ENCODE measurements at places on chromosomes 6 and 20.

- DNase-seq: no peak
Observed at GRCh38 chr20:50306478-50307423, 116.1 kb downstream of the CEBPB start.

- no peak for DNase-seq
Observed at GRCh38 chr6:67009818-67010217, 1302.8 kb upstream of the EYS start.

- peak; percentile 42 for DNase-seq
Observed at GRCh38 chr20:62921119-62921687, 5.1 kb downstream of the DIDO1 start.

DNA sequence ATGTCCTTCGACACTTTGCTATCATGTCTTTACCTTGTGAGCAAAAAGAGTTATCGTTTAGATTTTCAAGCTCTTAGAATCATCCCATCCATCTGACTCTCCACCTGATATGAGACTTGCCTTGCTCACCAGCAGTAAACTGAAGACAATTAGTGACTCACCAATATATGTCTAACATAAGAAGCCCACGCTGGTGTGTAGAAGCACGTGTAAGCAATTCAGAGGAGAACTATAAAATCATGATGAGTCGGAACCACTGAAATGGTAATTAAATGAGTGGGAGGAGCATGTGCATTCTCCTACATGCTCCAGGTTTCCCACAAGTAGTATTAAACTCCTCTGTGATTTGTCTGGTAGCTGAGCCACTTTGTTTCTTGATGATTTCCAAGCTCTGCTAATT is 181.6 kb upstream of the RNF217 start:
- DNase-seq: no peak

- DNase-seq: no peak
Observed at GRCh38 chr20:10190456-10190855, 28.2 kb upstream of the SNAP25 start.

GRCh38 chr20:42441864-42442331 is 747.8 kb downstream of the PTPRT start:
- no peak for DNase-seq

GRCh38 chr6:135002974-135003703 is 51.5 kb downstream of the HBS1L start:
- DNase-seq: no peak

DNA sequence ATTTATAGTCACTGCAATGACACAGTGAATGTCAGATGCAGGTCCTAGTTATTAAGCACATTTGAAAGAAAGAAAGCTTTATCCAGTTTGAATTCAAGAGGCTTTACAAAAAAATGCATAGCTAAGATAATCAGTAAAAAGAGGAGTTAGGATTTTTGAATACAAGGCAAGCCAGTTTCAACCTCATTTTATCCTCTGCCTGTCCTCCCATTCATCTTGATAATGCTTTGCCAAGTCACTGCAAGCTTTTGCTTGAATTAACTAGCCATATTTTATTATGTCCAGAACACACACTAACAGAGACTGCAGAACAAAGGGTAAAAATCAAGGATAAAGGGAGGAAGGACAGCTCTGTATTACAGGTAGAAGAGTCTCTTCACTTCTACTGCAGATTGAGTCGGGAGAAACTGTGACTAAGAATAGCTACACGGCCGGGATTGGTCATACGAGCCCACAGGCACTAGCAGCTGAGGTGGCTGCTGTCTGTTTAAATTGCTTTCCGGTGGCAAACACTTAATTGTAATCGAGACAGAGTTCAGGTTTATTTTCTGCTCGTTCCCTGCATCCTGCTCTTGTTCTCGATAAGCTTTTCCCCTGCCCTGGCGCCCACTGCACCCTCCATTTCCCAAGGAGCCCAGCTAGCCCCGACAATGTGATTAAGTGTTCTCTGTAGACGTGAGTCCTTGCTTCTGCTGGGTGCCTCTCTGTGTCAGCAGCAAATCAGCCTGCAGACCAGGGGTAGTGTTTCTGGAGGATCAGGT is 30.5 kb upstream of the AKAP12 start:
- no peak for DNase-seq

- no peak for DNase-seq
Observed at GRCh38 chr6:87873556-87873955, 171.5 kb upstream of the AKIRIN2 start.

GRCh38 chr6:73879501-73880293 is 183.7 kb downstream of the CD109 start:
- no peak for DNase-seq

- DNase-seq: peak; percentile 85
Observed at GRCh38 chr6:155154158-155154830, 109.5 kb upstream of the CLDN20 start.

DNA sequence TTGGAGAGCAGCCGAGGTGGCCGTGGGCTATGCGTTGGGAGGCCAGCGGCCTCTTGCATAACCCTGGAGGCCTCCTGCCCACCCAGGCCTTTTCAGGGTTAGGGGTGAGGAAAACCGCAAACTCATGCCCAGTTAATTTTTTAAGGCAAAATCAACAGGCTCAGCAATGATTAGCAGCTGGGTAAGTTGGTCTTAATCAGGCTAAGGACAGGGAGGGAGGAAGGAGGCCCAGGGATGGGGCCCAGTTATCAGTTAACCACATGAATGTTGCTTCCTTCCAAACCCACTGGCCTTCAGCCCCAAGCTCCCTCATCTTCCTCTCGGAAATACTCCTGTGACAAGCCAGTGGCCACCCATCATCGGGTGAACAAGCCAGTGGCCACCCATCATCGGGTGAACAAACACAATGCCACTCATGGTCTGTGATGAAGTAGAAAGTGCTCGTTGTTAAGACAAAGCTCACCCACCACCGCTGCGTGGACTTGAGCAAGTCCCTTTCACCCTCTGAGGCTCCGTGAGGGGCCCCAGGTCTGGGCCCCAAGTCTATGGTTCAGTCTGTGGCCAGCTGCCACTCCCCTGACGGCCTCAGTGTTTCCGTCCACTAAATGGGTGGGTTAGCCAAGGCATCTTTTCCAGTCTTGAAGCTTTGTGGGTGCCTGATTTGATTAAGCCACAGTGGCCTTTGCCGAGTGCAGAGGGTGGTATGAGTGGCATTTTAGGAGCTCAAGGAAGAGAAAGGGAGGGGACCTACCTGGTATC is 39.4 kb downstream of the HNF4A start:
- no peak for DNase-seq

DNA sequence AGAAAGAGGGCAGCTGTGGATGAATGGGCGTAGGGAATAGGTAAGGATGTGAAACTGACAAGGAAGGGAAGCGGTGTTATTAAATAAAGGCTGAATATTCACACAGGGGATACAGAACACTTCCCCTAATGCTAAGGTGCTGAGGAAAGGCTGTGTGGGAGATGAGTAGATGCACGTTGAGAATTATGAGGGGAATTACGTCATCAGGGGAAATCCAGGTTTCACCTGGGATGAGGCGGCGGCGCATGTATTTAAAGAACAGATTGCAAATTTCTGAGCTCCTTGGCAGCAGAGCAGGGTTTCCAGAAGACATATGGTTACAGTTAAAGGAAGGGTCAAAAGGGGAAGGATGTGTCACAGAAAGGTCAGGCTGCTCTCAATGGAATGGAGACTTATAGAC is 28.7 kb upstream of the EDN1 start:
- DNase-seq: no peak

DNA sequence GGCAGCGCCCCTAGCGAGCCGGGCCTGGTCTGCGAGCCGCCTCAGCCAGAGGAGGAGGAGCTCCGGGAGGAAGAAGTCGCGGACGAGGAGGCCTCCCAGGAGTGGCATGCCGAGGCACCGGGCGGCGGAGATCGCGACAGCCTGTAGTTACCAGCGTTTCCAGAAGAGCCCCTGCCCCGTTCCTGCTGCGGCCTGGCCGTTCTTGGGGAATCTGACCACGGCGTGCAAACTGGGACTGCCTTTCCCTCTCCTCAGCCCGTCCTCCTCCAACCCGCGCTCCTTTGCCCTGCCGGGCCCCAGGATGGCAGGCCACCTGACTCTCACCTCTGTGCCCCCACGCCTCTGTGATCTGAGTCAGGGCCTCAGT is 802 bp downstream of the HDGFL1 start:
- DNase-seq: no peak

DNA sequence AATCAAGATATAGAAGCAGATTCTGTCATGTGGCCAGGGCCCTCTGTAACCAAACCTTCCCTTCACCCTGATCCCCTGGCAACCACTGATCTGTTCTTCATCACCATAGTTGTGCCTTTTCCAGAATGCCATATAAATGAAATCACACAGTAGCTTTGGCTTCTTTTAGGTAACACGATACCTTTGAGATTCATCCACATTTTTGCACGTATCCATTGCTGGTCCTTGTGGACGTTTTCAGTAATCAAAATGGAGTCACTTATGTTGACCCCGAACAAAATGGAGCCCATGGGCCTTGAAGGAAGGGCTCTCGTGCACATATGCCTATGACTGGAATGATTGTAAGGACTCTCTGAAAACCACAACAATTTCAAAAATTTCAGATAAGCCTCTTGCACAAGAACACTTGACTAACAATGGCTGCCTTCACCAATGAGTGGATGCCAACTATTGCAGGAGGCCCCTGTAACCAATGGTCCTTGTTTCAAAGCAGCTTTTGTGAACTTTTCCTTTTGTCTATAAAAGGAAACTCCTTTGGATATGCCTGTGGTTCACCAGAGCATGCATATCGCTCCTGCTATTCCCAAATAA is 84.3 kb upstream of the RALY start:
- no peak for DNase-seq

- no peak for DNase-seq
Observed at GRCh38 chr6:7886132-7886531, 24.5 kb downstream of the TXNDC5 start.

DNA sequence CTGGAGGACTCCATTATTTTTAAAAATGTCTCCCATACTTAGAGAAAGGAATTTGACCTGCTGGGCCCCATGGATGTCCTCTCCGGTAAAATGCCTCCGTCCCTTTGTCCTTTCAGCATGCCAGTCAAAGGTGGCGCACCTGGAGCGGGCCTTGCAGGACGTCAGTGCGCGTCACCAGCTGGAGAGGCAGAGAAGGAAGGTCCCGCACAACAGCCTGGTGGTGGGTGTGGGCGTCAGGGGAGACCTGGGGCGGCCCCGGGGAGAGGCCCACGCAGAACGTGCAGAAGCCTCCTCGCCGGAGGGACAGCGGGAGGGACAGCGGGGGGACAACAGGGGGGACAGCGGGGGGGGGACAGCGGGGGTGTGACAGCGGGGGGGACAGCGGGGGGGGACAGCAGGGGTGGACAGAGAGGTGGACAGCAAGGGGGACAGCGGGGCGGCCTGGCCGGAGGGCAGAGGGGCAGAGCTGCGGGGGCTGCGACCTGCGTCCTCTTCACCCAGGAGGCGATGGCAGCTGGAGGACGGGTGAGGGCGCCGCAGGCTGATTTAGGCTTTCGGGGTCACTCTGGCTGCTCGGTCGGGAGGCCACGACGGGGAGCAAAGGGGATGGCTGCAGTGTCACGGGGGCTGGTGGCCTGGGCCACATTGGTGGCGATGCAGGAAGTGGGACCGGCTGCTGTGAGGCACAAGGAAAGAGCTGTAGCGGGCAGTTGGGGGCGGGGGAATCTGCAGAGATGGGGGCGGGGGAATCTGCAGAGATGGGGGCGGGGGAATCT is 859 bp upstream of the KIF25 start:
- no peak for DNase-seq

- DNase-seq: no peak
Observed at GRCh38 chr6:37776566-37776965, 43.0 kb upstream of the ZFAND3 start.

DNA sequence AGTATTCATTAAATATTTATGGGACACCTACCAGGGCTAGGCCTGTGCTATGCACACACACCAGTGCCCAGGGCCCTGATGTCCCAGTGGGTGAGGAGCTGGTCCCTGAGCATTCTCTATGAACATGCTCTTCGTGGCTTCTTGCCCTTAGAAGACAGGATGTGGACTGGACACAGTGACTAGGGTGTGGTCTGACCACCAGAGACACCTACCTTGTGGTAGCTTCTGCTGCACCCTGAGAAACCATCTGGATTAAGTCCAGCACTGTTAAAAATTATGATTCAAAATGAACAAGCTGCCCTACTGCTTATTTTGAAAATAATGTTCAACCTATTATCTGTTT is 112.9 kb upstream of the RPS6KA2 start:
- DNase-seq: no peak

DNA sequence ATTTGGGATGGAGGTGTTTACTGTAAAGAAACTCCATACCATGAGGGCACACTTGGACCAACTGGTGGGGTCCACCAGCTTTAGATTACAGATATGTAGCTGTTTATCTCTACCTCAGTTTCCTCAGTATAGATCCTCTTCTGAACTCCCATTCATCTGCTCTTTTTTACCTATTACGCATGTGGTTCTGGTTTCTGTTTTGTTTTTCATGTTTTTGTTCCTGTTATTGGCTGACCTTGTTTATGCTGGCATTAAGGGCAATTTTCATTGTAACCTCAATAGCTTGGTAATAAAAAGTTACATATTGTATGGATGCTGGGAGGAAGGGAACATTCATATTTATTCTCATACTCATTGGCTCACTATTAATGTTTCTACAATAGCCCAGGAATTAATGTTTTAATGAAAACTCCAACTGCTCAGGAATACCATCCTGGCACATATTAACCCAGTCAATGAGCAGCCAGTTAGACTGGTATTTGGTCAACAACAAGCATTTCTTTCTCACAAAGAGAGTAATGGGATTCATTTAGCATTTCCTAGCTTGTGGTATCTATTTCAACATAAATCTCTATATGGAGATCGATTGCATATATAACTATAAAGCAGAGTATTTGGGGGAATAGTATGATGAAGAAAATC is 83.8 kb upstream of the FAM184A start:
- no peak for DNase-seq

DNA sequence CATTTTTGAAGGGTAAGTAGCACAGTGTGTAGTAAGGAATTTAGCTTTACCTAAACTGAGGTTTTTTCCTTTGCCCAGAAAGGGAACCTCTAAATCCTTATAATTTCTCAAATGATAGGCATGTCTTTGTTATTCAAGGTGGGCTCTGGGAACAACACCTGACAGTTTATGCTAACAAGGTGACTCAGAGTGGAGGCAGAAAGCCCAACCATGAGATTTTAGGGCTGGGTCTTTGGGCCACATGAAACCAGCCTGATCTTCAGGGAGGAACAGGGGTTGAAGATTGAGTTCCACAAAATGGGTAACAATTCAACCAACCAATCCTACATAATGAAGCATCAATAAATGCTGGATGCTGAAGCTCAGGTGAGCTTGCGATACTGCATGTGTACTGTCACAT is 46.6 kb downstream of the PRSS35 start:
- DNase-seq: no peak

DNA sequence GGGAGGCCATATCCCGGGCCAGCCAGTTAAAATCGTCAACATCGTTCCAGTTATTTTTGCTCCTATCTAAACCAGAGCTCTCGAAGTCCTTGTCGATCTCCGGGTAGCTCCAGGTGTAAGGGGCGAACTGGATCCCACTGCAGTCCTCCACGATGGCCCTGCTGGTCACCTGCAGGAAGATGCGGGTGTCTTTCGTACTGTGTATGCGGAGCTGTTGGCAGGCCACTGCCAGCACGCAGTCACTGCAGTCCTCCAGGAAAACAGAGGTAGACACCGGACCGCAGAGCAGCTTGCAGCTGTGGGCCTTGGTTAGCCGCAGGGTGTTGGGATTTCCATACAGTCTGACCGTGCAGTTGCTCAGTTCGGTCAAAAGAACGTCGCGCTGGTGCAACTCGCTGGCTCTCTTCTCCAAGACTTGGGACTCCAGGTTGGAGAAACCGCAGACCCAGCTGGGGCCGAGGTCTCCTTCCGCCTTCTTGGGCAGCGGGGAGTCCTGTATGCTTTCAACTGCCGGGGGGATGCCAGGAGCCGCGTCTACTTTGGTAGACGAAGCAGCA is 742 bp downstream of the TBCC start:
- no peak for DNase-seq

Measured in NCI-H1048 (cell line).